ENCODE measurements at places on chromosomes 4 and X.

GRCh38 chr4:73730867-73731266 is 9.5 kb upstream of the CXCL8 start:
- no peak for DNase-seq

- DNase-seq, result no peak
Observed at GRCh38 chr4:98555798-98556445, 102.5 kb downstream of the TSPAN5 start.

DNA sequence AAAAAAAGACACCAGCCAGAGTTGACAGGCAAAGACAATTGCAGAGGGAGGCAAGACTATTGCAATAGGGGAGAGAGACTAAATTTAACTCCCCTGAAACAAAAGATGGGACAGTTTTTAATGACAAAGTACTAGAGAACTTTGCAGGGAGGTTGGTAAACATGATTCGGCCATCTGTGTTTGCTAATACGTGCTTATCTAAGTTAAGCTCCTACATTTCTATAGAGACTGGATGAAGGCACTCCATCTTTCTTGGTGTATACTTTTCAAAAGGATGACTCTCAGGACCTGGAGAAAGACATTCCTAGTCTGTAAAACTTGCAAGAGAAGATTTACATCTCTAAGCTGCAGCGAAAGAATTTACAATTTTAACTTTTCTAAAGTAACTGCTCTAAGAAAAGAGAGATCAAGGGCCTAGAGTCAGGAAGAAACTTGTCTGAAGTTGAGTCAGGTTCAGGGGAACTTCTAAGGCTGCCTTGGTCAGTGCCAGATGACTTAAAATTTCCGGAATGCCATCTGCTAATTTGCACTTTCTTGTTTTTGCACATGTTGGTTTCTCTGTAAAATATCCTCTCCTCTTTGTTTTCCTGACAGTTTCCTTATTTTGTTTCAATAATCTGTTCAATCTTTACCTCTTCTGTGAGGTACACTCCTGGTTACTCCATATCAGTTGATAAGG is 10.6 kb downstream of the ADAM29 start:
- DNase-seq, result no peak

- DNase-seq, result no peak
Observed at GRCh38 chr4:25911356-25911755, 2.7 kb upstream of the SMIM20 start.

DNA sequence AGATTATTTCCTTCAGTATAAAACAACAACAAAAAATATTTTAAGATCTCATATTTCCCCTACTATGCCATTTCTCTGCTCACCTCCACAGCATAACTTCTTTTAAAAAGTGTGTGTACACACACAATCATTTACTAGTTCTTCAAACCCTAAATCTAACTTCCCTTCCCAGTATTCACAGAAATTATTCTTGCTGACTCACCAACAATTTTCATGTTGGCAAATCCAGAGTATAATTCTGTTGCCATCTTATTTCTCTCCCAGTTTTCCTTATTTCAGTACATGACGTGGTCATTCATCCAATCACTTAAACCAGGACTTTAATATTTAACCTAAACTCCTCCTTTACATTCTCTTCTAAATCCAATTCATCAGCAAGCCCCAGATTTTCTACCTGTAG is 11.4 kb upstream of the RAP1GDS1 start:
- no peak for DNase-seq

DNA sequence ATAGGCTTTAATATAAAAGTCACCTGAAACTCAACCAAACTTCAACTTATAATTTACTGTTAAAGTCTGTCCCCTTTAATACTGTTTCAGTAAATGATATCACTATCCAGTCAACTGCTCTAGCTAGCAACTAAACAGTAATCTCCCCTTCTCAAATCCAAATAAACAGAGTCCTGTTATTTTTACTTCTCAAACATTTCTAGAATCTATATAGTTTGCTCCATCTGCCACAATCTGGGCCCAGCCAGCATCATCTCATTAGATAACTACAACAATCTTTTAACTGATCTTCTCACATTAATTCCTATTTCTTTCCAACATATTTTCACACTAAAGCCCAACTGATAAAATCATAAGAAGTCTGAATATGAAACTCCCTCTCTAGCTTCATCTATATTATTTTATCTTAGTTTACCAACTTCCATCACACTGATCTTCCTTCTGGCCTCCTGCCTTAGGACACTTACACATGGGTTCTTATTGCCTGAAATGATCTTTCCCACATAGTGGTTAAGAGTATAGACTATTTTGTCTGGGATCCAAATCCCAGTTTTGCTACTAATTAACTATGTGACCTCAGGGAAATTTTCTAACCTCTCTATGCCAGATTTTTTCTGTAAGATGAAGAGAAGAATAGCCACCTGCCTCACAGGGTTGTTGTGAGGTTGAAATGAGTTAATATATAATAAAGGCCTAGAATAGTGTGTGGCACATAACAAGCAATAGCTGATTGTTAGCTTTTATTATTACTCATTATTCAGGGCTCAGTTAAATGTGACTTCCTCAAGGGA is 18.6 kb downstream of the TBCK start:
- no peak for DNase-seq

- DNase-seq, result no peak
Observed at GRCh38 chr4:11704186-11704830, 275.6 kb upstream of the HS3ST1 start.

DNA sequence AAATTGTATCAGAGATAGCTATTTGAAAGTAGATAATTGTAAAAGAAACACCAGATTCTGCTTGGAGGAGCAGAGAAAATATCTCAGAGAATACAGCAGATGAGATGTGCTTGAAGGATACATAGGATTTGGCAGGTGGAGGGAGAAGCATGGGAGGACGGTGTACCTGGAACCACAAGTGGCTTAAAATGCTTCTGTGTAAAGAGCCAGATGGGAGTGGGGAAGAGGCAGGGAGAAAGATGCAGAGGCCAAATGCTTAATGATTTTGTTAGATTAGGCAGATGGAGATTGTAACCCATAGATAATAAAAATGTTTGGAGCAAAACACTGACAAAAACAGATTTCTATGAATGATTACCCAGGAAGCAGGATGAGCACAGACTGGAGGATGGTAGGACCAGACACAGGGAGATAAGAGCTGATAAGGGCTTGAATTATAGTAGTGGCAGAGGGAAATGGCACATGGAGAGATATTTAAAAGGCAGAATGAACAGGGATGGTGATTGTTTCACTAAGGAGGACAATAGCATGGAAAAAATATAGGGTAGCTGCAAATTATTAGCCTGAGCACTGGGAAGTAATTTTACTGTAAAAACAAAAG is 145.7 kb upstream of the TBC1D9 start:
- no peak for DNase-seq
